Activated CD4-positive, alpha-beta T cell treated with anti-CD3 and anti-CD28 coated beads, Interleukin-10, Interleukin-2, amounts not matched to agents 100 ng/mL and 50 ng/mL, durations not matched to agents 16 hours and 8 hours (primary cell): ENCODE measurements at places on chromosomes 2 and 18.

GRCh38 chr2:101311696-101312017, 3.2 kb upstream of the RNF149 start:
- DNase-seq, result no peak

DNA sequence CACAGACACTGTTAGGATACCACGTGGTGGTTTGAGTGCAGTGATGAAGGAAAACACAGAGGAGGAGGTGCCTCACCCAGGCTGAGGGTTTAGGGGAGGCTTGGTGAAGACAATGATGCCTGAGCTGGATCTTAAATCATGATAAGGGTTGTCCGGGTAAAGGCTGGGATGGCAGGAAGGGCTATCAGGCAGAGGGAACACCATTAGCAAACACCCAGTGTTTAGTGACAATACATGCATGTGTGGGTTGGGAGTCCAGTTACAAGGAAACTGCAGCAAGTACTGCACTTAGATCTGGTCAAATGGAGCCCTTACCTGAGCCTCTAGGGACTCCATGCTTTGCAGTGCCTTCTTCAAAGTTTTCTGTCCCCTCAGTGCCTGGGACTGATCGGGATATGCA, 79.8 kb upstream of the MBOAT2 start:
- no peak for DNase-seq

DNA sequence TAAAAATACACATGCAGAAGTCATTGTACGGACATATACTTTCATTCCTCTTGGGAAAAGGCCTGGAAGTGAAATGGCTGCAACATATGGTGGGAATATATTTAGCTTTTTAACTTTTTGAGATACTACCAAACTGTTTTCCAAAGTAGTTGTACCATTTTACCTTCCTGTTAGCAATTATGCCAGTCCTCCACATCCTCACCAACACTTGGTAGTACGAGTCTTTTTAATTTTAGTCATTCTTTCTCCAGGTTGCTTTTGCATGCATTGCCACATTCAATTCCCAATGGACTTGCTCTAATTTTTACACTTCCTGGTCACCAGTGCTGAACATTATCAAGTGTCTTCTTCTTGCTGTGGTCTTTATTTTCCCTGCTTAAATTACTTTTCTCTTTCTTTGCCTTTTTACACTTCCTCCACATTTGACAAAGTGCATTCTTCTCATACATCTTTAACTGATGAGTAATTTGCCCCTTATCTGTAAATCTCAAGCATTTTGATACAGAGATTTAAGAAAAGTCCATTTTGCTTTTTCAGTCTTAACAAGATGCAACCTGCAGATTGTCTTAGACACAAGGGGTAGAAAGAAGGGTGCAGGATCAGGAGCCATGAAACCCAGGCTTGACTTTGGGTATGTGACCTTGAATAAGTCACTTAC, 14.5 kb downstream of the VIT start:
- no peak for DNase-seq

- DNase-seq, result no peak
Observed at GRCh38 chr2:64626963-64627760, 26.6 kb downstream of the SERTAD2 start.

- DNase-seq, result no peak
Observed at GRCh38 chr2:132415915-132416722, 486 bp upstream of the GPR39 start.

- DNase-seq, result peak; percentile 38
Observed at GRCh38 chr2:15588329-15588919, 3.2 kb upstream of the DDX1 start.
